Osteoblast (primary cell): ENCODE measurements at places on chromosomes 2 and 18. TPM values are rescaled to one million over a fixed set of nuclear protein-coding genes. Genes with fewer than 3 reads are reported as not detected.

COLEC12 gene
- 38.0 and 56.9 TPM in 2 replicates for total RNA-seq

PARD6G gene
- total RNA-seq = 2.2 and 4.4 TPM in 2 replicates

MARCO gene
- total RNA-seq = not detected in 2 replicates

TRAK2 gene
- 56.8 and 66.3 TPM in 2 replicates for total RNA-seq

CD8A gene
- total RNA-seq = not detected in 2 replicates

IL37 gene
- total RNA-seq = not detected in 2 replicates

PNPT1 gene
- total RNA-seq = 18.3 and 22.8 TPM in 2 replicates

SMIM21 gene
- total RNA-seq = not detected in 2 replicates

TMEM200C gene
- total RNA-seq = under 0.01 TPM in 2 replicates

TCF7L1 gene
- total RNA-seq = 2.5 and 2.7 TPM in 2 replicates

ZNF396 gene
- 1.8 and 3.3 TPM in 2 replicates for total RNA-seq

CD28 gene
- not detected in 2 replicates for total RNA-seq

INHBB gene
- under 0.01 and 0.29 TPM in 2 replicates for total RNA-seq

COBLL1 gene
- 10.9 and 17.4 TPM in 2 replicates for total RNA-seq

FEV gene
- total RNA-seq = not detected in 2 replicates

SRD5A2 gene
- total RNA-seq = not detected in 2 replicates

CTAGE1 gene
- under 0.01 TPM in 1 of 2 replicates, not detected in the other for total RNA-seq

RGPD4 gene
- total RNA-seq = under 0.01 TPM in 1 of 2 replicates, not detected in the other

CHRNA1 gene
- total RNA-seq = not detected in 2 replicates

CREG2 gene
- total RNA-seq = 0.29 and 0.36 TPM in 2 replicates

PROM2 gene
- 0.29 and 0.36 TPM in 2 replicates for total RNA-seq
